ENCODE measurements at places on chromosomes 3 and 15.

GRCh38 chr3:47577583-47578118 is 1.0 kb downstream of the CSPG5 start:
- no peak for DNase-seq

- DNase-seq, result peak; percentile 55
These were observed 95.7 kb upstream of the C3orf80 start for GRCh38 chr3:160129459-160130061.

GRCh38 chr3:46932455-46933225 is 43.9 kb downstream of the CCDC12 start:
- DNase-seq, result no peak

GRCh38 chr15:63596676-63597037 is 530 bp upstream of the FBXL22 start:
- no peak for DNase-seq

DNA sequence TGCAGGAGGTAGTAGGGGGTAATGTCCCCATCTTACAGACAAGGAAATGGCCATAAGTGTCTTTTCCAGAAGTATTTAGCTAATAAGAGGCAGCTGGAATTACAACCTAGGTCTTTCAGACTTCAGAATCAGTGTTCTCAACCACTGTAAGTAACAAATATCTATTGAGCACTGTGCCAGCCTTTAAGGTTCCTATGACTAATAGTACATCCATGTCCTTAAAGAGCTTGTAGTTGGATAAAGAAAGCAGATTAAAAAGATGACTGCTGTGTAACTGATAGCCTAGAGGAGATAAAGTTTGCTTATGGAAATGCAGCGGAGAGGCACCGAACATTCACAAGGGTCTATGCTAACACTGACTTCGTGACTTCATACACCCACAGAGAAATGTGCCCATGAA is 136.0 kb downstream of the KCNMB2 start:
- no peak for DNase-seq

DNA sequence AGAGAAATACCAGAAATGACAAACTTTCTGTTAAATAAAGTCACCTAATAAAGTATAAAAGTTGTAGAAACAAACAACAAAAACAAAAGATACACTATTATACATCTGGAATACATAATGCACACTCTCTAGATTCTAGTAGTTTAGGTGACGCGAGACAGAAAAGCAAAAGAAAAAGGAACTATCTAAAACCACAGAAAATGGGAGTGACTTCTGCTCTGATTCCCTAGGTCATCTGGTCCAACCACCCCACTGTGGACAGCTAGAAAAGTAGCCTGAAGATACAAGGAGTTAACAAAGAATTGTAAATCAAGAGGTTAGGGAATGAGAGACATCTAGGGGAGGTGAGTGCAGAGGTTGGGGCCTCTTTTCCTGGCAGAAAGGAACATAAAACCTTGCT is 39.1 kb downstream of the DHX36 start:
- DNase-seq, result no peak

GRCh38 chr15:60555806-60556205 is 76.9 kb upstream of the ICE2 start:
- no peak for DNase-seq

- DNase-seq, result no peak
These were observed 630 bp downstream of the LXN start for GRCh38 chr3:158671821-158672214.

GRCh38 chr3:60053526-60054265 is 1003.9 kb upstream of the CFAP20DC start:
- DNase-seq, result no peak

- no peak for DNase-seq
These were observed 133.5 kb downstream of the WNT7A start for GRCh38 chr3:13746385-13746784.

- DNase-seq, result no peak
These were observed 17.3 kb downstream of the SV2B start for GRCh38 chr15:91117375-91117774.

GRCh38 chr3:58824285-58824684 is 157.7 kb upstream of the FAM3D start:
- DNase-seq, result peak; percentile 70

- no peak for DNase-seq
These were observed 67.4 kb downstream of the IMPG2 start for GRCh38 chr3:101252945-101253344.

DNA sequence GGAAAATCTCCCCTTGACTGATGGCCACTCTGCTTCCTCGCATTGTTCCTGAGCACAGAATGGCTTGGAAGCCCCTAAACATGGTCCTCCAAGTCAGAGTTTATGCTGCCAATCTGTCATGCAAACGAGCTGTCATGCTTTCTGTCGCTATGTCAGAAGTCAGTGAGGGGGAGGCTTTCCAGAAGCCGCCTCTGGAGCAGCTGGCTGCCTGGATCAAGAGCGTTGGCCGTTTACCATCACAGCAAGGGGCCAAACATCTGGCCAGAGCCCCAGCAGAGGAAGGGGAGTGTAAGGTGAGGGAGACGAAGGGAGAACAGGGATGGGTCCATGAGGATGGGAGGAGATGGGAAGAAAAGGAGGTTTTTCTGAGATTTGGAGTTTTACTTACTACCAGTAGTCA is 372.6 kb upstream of the NR2F2 start:
- no peak for DNase-seq

GRCh38 chr3:160486459-160486869 is 36.9 kb upstream of the TRIM59 start:
- DNase-seq, result no peak

DNA sequence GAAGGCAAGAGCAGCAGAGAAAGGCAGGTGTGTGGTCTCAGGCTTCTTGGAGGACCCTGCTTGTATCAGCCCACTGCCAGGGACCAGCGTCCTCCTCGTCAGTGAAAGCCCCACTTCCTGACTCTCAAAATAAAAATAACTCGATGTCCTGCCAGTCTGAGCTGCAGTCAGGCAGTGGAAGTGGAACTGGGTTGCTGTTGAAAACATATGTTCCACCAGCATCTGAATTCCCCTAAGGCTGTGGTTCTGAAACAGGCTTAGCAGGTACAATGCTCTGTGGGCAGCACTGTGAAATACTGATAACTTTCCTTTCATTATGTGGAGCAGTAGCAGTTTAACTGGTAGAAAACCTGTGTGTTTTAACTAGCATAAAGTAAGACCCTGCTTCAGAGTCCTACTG is 121.6 kb upstream of the EIF1B start:
- no peak for DNase-seq

- no peak for DNase-seq
These were observed 1036.6 kb downstream of the NTRK3 start for GRCh38 chr15:87219650-87220615.

DNA sequence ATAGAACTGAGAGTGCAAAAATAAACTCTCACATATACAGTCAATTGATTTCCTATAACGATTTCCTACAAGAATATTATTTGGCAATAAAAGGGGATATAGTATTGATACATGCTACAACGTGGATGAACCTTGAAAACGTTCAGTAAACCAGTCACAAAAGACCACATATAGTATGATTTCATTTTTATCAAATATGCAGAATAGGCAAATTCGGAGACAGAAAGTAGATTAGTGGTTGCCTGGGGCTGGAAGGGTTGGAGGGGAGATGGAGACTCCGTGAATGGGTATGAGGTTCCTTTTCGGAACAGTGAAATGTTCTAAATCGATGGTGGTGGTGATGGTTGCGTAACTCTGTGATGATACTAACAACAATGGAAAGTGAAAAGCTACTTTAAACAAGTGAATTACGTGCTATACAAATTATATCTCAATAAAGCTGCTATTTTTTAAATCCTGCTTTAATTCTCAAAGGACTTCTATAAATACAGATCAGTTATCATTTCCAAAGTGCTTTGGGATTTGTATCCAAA is 6.0 kb downstream of the APOD start:
- DNase-seq, result no peak

DNA sequence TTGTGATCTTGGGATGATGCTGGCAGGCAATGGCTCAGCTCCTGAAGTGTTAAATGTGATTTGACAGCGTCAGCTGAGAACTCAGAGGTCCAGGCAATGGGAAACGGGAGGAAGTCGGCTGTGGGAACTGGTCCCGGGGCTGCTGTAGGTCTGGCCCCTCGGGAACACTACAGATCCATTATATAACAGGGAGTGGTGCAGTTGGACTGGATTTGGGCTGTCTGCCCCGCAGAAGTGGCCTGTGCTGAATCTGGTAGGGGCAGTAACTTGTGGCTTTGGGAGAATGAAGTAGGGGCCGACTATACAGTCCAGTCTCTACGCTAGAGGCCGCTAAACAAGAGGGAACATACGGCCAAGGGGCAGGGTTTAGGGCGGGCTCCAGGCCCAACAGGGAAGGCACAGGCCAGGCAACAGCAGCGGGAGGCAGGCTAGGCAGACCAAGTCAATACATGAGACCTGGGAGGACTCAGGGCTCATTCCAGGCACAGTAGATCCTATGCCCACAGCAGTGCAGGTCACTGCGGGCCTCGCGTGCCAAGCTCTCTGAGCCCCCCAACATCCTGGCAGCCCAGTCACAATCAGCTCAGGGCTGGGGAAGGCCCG is 20.3 kb upstream of the IL16 start:
- DNase-seq, result no peak

DNA sequence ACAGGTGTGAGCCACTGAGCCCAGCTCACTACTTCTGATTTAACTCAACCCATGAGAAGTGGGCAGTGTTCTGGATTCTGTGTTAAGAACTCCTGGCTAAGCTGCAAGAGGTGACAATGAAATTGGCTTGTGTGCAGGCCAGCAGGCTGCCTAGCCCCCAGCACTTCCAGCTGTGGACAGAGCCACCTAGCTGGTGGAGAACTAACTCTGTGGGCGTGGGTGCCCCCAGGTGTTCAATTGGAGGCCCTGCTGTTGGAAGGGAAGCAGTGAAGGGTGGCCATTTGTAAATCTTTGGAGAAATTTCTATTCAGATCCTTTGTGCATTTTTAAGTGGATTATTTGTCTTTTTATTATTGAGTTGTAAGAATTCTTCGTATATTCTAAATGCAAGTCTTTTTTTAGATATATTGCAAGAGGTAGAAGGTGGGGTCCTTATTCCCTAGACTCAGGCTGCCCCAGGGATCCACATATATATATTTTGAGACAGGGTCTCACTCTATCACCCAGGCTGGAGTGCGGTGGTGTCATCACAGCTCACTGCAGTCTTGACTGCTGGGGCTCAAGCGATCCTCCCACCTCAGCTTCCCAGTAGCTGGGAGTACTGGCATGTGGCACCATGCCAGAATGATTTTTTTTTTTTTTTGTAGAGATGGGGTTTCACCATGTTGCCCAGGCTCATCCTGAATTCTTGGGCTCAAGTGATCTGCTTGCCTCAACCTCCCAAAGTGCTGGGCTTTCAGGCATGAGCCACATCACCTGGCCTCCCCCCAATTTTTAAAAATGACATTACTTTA is 7.2 kb upstream of the SCAMP5 start:
- DNase-seq, result peak; percentile 87

- DNase-seq, result no peak
These were observed 67.8 kb downstream of the RAB11A start for GRCh38 chr15:65937054-65937453.

DNA sequence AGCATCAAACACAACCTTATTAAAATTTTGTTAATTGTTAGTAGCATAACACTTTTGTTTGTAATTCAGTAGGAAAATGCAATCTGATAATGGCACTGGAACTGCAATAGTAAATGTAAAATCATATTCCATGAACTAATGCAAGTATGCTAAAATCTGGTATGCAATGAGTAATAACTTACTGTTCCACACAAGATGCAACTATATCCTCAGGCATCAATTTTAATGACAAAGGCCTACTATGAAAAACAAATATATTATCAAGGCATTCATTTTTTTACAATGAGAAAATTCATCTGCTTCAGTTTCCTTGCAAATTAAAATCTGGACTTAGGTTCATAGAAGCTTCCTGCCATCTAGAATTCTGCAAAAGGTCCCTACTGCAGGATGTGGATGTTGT is 1.4 kb upstream of the NSMCE3 start:
- no peak for DNase-seq

GRCh38 chr15:34701536-34701935 is 53.3 kb downstream of the GJD2 start:
- no peak for DNase-seq

GRCh38 chr3:149813367-149814281 is 609 bp downstream of the RNF13 start:
- DNase-seq, result peak; percentile 85

GRCh38 chr15:90210593-90210992 is 9.5 kb downstream of the SEMA4B start:
- no peak for DNase-seq

GRCh38 chr15:65806397-65806796 is 14.3 kb upstream of the DENND4A start:
- DNase-seq, result no peak

DNA sequence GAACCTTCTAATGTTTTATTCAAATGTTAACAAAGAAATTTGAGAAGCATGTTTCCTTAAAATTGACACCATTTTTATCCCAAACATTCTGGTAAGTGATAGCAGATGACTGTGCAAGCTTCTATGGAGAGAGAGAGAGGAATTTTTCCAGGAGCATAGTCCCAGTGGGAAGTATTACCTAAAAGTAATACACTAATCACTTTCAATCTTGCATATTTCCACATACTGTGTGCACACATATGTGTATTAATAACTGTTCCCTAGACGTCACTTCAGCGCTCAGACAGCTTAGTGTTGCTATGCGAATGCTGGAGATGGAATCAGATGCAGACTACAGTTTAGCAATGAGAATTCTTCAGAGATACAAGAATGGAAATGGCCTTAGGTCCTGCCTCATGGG is 424.3 kb upstream of the TPRG1 start:
- DNase-seq, result no peak

DNA sequence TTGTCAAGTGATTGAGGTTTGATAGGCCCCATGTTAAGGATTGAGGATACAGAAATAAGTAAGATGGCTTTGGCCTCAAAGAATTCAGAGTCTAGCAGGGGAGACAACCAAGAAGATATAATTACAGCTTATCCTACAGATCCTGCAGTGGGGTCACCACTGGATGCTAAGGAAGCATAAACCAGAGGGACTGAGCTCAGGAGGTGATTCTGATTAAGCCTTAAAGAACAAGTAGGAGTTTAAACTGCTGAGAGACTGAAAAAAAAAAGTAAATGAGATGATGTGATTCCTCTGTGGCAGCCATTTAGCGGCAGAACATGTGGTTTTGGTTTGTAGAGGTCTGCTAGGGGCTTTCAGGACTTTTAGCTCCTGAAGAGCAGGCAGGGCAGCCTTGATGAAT is 72.1 kb upstream of the ROPN1 start:
- DNase-seq, result no peak

DNA sequence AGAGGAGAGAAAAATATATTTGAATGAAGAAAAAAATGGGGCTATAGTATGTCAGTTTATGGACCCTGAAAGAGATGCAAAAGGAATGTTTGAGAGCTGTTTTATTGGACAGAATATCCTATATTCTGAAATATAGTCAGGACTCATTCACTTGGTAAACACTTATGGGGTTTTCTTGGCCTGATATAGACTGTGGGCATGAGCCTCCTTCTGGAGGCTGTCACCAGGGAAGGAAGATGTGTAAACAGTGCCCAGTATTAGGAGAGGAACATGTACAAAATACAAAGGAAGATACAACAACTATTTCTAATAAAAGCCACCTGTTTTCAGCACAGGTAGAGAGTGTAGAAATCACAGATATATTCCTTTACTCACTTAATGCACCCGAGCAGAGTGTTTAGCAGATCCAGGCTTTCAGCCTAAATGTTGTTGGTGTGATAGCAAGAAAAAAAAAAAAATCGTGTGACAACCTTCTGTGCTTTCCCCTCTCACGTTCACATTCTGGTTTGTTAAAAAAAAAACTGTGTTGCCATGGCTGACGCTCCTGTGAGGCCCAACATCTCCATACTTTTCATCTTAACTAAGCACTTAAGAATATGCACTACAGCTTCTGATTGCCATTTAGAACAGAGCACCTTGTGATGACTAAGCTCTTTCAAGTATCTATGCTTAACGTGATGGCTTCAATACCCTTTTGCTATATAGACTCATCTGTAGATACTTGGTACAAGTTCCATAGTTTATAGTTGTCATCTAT is 134.1 kb downstream of the MBNL1 start:
- peak; percentile 63 for DNase-seq

All from islet precursor cell (in vitro differentiated cells).